Effector CD8-positive, alpha-beta T cell (primary cell): ENCODE measurements at places on chromosomes 4 and X.

GRCh38 chr4:99165978-99166377, 21.9 kb upstream of the ADH4 start:
- no peak for DNase-seq

DNA sequence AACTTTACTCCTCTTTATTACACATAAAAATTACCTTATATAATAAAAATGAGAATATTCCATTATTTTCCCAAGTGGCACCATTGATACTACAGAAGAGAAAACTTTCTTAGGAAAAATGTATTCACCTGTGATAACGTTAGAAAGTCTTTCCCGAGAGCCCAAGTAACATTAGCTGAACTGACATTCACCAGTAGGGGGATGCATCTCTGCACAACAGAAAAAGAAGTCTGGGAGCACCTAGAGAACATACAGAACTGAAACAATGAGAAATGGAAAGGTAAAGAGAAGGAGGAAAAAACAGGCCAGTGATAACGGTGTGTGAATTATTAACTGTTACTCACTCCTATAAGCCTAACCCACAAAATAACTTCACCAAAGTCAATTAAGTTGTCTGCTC, 423.3 kb downstream of the CENPC start:
- no peak for DNase-seq

DNA sequence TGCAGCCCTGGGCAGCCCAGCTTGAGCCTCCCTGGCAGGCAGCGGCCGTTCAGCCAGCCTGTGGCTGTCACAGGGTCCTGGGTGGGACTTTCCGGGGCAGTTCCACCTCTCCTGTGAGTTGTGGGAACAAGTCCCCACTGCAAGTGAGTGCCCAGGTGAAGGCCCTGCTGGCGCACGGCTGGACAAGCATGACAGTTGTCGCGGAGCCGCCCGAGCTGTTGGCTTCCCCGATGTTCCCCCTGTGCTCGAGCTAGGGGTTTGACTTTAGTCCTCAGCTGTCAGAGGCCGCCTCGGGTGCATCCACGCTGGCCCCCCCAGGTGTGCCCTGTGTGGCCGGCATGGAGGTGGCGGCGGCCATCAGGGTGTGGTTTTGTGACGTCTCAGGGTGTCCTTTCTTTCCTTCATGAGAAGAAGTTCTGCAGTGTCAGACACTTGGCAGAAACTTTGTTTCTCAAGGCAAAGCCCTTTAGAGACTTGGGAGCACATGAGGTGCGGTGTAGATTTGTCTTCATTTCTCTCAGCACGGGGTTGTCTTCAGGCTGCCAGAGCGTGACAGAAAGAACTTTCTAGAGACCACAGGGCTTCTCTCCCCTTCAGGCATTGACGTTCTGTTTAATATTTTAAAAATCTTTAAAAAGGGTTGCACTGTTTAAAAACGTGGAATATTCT, 69.4 kb upstream of the HGFAC start:
- no peak for DNase-seq

GRCh38 chrX:31542566-31542965, 470.7 kb upstream of the FTHL17 start:
- DNase-seq: no peak

GRCh38 chrX:79270401-79270800, 96.7 kb downstream of the ITM2A start:
- peak; percentile 32 for DNase-seq

GRCh38 chr4:101104312-101105052, 242.8 kb downstream of the PPP3CA start:
- no peak for DNase-seq

DNA sequence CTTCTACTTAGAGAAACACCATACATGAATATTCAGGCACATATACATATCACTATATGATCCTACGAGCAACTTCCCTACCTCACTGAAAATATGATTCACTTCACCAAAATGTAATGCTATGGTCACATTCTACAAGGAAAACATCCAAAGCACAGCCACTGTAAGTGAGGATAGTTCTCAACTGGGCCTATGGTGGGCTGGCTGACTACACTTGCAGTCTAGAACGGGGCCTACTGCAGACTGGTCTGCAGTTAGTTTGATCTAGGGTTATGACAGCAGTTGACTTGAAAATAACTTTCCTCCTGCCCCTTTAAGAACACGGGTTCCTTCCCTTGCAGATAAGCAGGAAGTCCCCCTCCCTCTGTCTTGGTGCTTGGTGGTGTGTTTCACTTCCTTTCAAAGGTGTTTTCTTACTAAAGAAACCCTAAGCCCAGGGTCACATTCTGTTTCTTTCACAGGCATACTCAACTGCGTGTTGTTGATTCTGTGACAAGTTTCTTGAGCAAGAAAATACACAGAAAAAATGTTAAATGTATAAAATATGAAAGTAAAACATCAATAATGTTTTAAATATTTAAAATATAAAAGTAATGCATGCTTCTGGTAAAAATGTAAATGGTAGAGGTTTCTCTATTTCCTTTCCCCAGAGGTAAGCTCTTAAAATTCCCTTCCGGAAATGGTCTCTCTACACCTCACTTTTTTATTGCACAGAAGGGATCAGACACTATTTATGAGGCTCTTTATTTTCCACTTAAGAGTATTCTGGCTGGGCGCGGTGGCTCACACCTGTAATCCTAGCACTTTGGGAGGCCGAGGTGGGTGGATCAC, 18.0 kb upstream of the TMSB4X start:
- DNase-seq: peak; percentile 26

- DNase-seq: peak; percentile 1
These were observed 42.0 kb downstream of the MAP7D3 start for GRCh38 chrX:136209016-136209738.
